ENCODE measurements at places on chromosomes 5 and 9.

- no peak for DNase-seq
These were observed 19.9 kb upstream of the KCNIP1 start for GRCh38 chr5:170483701-170484458.

DNA sequence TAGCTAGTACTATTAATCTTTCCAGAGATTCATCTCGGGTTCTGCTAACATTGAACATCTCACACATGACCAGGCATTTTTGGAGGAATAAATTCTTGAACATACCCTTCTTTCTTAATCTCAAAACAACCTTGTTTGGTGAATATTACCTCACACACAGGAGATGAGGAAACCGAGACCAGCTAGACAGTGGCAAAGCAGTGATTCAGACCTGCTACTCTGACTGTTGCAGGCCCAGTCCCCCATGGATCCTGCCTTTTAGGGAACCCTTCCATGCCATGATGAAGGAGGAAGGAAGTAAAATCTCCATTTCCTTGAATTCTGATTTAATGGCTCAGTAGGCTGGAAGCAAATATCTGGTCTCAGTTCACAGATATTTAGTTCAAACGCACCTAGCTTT, 2.6 kb downstream of the PCSK5 start:
- no peak for DNase-seq

DNA sequence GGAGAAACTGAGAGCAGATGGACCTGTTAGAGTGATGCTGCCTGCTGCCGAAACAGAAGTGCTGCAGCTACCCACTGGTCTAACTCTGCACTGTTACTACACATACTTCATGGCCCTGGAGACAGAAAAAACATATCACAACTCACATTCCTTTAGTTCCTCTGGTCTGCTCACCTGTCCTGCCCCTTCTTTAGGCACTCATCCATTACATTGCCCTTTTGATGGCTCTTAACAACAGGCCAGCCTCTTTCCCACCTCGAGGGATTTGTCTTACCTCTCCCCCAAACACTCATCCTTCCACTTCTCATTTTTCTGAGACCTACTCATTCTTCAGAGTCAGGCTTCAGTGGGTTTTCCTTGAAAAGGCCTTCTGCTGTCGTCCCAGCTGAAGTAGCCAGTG, 49.2 kb downstream of the KCTD16 start:
- DNase-seq: no peak

DNA sequence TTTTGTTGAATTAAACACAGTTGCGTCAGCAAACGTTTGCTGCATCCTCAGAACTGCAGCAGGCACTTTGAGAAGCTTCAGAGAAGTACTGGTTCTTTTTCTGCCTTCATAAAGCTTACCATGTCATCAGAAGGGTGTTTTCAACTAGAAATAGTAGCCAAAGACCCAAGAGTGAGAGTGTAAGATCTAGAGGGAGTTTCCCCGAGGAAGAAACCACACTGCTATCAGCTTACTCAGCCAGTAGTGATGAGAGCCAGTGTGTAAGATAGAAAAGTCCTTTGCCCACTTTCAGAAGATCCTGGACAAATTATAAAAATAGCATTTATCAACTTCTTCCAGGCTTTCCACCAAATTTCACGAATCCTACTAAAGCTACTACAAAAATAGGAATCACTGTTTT, 154.5 kb downstream of the PAPPA start:
- DNase-seq: no peak

DNA sequence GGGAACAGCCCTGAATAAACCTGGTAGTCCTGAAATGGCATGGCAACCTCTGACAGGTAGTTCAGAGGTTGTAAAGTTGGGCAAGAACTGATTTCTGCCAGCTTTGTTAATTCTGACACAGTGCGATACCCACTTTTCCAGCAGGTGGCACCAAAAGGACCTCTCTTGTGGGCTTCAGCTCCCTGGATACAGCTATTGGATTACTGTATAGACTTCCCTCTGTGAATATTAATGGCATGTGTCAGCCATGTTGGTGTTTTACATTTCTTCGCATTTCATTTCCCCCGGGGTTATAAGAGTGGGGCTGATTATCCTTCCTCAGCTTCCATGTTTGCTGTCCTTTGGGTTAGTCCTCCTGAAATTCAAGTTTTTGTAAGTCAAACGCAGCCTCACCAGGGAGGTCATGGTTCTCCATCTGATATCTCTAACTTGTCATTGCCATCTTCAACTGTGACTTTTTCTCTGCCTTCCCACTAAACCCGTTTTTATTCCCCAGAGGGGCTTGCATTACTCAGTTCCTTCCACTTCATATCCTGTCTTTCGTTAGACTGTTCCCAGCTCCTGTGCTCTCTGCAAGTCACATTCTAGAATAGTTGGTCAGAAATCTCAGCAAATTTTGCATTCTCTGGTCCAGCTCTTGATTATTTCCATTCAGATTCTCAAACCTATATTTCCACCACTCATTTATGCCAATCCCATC, 135.6 kb downstream of the LIFR start:
- peak; percentile 78 for DNase-seq

Measured in sciatic nerve (tissue), 2 donors.